ENCODE measurements at places on chromosomes 3 and 15. TPM values are rescaled to one million over a fixed set of nuclear protein-coding genes. Genes with fewer than 3 reads are reported as not detected.

Gene CRABP1
- not detected for total RNA-seq

Gene LSG1
- total RNA-seq = 48.6 TPM

Gene CADPS
- total RNA-seq = not detected

Gene RPSA
- 1,430 TPM for total RNA-seq

DNA sequence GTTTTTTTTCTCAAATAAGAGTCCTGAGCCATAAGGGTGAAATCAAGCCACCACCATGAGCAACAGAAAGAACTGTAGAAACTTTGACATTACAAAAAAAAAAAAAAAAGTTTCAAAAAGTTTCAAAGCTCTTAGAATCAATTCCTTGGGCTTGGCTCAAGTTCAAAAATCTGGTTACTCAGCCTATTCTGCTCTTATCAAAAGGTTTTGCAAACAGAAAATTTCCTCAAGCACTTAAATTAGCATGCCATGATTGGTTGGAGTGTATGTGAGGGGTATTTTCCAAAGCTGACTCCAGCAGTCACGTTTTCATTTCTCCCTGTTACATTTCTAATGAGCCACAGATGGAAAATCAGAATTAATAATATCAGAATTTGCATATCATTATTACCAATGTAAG, 12.1 kb upstream of the PEX5L start:
- DNase-seq = no peak

- DNase-seq = no peak
Observed at GRCh38 chr15:79977431-79978054, 6.5 kb upstream of the BCL2A1 start.

- DNase-seq = no peak
Observed at GRCh38 chr3:126294211-126294808, 62.9 kb downstream of the KLF15 start.

- DNase-seq = peak; percentile 27
Observed at GRCh38 chr3:13018043-13018451, 55.2 kb downstream of the IQSEC1 start.

DNA sequence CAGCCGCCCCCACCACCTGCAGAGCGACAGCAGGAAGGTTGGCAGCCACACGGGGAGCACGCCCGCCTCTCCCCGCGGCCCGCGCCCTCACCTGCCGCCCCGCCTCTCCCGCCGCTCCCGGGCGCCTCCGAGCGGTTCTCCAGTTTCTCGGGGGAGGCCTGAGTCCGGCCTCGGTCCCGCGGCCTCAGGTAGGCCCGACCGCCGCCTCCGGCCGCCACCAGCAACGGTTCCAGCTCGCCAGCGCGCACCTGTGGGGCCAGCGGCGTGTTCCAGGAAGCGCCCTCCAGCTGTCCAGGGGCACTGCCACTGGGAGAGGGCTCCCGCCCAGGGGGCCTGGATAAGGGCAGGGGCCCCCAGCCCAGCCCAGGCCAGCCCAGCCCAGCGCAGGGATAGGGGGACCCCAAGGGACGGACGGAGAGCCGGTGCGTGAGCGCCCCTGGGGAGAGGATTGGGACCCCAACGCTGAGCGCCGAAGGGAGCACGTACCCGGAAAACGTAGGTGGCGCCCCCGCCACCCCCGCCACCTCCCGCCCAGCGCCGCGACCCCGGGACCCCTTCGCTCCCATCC, 2.2 kb downstream of the LTK start:
- DNase-seq = no peak

GRCh38 chr3:111864821-111865656, 6.0 kb downstream of the PHLDB2 start:
- DNase-seq = peak; percentile 91

DNA sequence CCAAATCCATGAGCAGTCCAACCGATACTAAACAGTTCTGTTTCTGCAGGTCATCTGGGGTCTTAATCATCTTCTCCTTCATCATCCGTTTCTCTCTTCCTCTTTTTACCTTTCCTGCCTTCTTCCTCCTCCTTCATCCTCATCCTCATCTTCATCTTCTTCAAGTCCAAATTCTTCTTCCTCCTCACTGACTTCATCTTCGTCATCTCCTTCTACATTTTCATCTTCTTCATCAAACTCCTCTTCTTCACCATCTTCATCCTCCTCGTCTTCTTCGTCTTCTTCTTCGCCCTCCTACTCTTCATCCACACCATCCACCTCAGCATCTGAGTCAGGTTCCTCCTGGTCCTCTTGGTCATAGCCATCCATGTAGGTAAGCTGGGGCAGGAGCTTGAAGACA, 14.2 kb upstream of the COMMD4 start:
- DNase-seq = no peak

DNA sequence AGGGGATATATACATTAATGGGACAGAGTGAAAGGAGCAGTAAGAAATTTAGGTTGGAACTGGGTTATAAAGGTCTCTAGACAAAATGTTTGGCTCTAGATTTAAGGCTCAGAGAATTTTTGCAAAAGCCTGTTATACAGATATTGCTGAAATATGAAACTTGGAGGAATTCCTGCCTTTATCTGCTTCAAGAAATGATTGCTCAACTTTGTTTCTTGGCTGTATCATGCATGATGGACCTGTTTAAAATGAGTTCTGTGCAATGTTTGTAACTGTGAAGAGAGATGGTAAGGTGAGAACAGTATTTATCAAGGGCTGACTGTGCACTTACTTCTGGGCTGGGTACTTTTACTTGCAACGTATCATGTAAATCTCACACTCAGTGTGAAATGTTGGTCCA, 3.3 kb downstream of the CRYBG3 start:
- no peak for DNase-seq

- no peak for DNase-seq
Observed at GRCh38 chr3:123124971-123125370, 58.1 kb downstream of the PDIA5 start.

DNA sequence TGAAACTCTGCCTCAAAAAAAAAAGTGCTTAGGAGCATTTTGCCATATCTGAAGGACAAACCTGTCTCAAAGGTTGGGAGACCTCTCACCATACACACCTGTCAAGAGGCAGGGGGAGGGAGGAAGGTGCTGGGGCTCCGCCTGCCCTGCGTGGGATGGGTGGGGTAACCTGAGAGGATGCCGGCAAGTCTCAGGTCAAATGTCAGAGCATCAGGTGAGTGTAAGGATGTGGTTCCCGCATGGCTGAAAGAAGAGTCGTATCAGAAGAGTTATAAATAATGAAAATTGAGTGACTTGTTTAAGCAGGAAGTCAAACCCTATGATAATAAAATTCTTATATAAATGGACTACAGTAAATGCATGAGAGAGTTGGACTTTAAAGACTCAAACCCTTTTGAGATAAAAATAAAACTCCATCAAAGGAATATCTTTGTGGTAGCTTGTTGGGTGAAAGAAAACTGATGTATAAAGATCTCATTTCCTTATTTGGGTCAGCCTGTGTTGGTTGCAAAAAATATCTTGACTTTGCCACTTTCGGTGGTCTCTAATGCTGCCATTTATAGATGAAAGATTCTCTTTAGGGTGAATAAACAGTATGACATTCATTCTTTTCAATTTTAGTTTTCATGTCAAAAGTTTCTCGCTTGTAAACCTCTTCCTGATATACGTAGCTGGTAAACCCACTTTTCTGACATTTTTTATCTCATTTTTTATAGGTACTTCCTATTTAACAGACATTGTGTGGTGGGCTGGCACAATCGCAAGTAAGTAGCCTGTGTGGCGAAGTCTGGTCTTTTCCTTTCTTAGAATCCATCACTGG, 23.8 kb downstream of the NIPA1 start:
- DNase-seq = no peak

GRCh38 chr3:49415931-49416601, 3.8 kb downstream of the TCTA start:
- no peak for DNase-seq
